ENCODE measurements at places on chromosomes 2 and 18.

DNA sequence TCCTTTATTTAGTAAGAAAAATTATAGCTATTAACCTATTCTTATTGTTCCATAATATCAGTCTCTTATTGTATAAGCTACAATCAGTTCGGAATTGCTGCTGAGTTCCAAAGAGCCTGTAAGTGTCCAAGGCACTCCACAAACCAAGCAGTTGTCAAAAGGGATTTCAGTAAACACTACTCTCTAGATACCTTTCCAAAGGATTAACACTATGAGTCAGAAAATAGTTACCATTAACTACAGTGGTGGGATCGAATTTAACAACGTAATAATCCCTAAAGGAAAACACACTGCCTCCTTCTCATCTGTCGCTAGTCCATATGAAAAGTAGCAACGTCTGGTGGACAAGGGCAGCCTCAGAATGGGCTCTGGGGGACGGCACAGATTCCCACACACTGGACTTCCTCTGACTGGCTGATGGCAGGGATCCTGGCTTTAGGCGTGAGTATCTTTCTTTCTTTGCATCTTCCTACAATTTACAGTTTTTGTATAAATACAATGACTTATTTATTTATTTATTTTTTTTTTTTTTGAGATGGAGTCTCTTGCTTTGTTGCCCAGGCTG lies 8.8 kb downstream of the TGFBRAP1 start:
- ATAC-seq, result no peak

DNA sequence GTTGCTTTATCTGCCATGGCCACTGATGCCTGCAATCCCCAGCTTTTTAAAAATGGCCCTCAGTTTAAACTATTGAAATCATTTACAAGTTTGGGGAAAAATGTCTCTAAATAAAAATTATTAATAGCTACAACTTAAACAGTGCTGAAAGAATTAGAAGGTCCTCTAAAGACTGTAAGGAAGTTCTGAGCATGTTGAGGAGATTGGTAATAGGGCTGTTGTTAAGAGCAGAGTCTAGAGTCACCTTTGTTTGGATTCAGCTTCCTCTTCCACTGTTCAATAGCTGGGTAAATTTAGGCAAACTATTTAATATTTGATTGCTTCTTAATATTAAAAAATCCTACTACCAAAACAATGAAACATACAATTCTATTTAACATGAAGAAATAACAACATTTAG lies 1127.1 kb upstream of the DDX18 start:
- no peak for ATAC-seq

DNA sequence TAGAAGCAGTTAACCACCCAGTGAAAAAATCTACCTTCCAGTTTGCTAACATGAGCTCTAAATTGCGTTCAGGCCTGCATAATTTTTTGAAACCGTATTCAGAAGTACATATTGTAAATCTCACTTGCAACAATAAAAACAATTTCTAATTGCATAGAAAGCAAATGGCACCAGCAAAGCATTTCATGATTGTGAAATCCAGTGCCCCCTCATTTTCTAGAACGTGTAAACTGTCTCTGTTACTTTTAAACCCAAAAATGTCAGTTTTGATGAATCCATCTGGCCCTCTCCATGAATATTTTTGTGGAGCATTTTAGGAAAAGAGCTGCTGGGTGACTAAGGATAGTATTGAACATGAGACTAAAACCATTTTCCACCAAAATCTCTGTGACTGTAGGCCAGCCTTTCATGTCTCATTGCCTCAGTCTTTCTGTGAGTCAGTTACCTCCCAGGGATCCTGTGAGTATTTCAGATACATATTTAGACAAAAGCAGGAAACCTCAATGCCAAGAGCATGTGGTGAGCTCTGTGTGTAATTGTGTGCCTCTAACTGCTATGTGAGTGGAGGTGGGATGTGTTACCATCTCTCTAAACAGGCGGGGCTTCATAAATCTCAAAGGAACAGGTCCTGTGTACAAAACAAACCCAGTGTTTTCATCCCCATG lies 477.8 kb upstream of the DCC start:
- ATAC-seq, result no peak

DNA sequence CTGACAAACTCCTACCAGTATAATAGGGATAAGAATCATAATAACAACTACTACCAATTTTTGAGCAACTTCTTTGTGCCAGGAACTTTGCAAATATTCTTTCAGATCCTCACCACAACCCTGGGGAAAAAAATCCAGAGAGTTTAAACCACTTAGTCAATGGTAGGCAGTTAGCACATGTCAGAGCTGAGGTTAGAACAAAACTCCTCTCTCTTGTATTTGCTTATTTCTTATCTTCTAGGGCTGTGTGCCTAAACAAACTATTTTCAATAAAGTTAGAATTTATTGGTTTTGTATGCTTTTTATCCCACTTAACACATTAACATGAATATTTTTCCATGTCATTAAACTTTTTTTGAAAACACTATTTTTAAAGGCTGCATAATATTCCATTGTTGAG lies 127.1 kb downstream of the BCL11A start:
- no peak for ATAC-seq

DNA sequence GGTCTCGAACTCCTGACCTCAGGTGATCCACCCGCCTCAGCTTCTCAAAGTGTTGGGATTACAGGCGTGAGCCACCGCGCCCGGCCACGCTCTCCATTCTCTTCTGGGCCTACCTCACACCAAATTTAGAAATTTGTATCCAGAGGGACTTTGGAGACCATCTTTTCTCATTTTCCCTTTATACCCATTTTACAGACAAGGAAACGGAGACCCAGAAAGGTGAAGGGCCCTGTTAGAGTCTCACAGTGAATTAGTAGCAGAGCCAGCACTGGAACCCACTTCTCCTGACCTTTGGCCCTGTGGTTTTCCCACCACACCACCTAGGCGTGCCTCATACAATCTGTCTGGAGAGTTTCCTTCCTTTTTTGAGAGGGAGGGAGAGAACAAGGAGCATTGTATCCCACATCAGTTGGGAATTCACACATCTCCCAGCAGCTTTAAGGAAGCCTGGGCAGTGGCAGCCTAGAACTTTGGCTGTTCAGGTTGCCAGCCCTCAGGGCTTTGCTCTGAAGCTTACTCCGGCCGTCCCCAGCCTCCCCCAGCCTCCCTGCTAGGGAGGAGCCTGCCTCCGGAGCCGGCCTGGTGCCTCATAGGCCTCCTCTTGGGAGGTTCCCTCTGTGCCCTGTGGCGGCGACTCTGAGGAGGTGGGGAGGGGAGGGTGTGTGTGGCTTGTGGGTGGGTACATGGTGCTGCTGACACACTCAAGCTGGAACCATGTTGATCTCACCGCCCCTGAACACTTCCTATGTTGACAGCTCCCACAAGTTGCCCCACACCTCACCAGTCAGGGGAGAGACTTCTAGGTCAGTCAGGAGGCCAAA lies 13.8 kb downstream of the FOSL2 start:
- peak; percentile 52 for ATAC-seq

DNA sequence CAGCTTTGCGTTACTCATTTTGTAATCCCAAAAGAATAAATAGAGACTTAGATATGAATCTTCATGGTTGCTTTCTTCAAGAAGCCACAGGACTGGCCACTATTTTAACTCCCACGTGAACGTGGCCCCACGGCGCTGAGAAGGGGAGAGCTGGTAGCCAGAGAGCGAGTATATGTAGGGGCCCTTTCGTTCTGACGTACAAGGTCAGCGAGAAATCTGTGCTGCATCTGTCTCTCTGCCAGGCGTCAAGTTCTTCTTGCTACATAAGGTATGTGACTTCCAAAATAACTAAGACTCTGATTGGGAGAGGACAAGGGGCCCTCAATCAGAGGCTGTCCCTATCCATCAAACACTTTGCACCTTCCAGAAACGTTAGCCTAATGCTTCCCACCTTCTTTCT lies 149.2 kb downstream of the PLEKHA3 start:
- no peak for ATAC-seq

GRCh38 chr18:44792456-44793061 lies 111.9 kb downstream of the SETBP1 start:
- peak; percentile 52 for ATAC-seq

DNA sequence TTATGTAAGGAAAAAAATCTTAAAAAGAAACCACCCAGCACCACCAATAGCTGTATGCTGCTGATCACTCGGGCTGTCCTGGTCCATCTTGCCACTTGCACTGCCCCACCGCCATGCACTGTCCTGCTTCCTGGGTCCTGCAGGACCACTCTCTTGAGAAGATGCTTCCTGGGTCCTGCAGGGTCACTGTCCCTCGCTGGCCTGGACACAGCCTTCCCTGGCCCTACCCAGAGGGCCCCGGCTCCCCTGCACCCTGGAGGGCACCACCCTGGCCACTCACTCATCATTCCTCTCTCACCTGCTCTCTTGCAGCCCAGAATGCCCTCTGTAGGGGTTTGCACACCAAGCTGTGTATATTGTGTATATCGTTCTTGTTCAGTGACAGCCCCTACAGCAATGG lies 2.4 kb upstream of the OTOS start:
- ATAC-seq, result no peak

DNA sequence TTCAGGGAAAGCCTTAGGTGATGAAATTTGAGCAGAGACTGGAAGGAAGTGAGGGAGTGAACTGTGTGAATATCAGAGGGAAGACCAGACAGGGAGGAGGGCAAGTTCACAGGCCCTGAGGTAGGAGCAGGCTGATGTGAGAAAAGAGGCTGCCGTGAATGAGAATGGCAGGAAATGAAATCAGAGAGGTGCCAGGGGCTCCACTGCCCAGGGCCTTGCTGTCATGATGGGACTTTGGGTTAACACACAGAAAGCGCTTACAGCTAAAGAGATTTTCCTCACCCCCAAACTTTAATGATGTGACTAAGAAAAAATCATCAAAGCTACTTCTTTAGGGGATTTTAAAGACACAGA lies 53.8 kb downstream of the MARCHF4 start:
- no peak for ATAC-seq

GRCh38 chr2:45888167-45888566 lies 236.7 kb downstream of the PRKCE start:
- peak; percentile 28 for ATAC-seq

GRCh38 chr2:218370410-218371063 lies 11.5 kb upstream of the SLC11A1 start:
- peak; percentile 63 for ATAC-seq

DNA sequence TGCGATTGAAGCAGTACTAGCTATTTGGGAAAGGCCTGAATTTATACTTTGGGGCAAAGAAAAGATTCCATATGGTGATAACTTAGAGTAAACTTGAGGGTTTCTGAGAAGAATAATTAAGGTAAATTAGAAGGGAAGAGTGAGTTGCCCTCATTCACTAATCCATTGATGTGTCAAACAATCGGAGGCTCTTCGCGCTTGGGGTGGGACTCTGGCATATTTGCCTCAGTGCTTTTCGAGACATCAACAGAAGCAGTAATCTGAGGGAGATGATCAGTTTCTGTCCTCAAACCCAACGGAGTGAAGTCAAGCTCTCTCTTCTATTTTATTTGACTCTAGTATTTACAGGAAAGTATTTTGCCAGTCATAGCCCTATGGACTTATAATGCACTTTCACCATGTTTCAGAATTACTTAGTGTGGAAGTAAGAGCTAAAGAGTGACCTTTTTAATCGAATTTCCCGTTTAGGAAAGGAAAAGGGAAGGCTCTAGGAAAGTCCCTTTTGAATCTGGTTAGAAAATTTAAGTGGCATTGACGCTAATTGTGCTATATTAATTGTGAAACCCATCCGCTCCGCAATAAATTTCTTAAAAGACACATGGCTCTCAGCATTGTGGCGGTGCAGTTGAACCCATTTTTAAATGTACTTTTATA lies 1.3 kb downstream of the RAB10 start:
- no peak for ATAC-seq

Data from gastroesophageal sphincter (tissue), 4 donors.